ENCODE measurements at places on chromosomes 5 and 9.

DNA sequence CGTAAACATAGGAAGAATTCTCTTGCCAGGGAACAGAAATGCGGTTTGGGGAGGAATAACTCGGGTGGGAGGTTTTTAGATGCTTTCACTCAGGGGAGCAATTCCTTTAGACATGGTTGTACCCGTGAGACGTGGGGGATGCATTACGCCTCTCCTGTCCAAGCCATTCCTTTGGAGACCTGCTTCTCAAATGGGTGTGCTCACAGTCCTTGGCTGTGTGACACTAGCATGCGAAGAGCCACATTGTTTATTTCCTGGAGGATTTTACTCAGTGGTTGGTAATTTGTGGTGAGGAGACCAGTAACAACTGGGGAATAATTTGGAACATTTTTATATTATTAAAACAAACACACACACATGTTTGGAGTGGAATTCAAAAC lies 18.5 kb downstream of the COL15A1 start:
- DNase-seq = no peak

DNA sequence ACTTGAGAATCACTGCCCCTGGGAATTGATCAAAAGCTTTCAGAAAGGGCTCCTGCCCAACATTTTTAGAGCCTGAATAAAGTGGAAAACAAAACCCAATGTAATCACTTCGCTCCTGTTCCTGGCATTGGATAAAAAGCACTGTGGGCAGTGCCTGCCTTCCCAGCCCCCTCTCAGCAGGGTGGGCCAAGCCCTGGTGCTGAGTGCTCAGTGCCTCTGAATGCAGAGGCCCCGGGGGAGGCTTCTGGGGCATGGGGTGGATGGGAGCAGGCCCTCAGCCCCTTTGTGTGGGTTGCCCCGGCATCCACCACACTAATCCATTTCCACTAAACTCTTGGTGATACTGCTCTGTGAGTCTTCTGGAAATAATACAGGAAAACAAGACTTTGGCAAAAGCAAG lies 55.6 kb downstream of the CFAP90 start:
- DNase-seq = no peak

DNA sequence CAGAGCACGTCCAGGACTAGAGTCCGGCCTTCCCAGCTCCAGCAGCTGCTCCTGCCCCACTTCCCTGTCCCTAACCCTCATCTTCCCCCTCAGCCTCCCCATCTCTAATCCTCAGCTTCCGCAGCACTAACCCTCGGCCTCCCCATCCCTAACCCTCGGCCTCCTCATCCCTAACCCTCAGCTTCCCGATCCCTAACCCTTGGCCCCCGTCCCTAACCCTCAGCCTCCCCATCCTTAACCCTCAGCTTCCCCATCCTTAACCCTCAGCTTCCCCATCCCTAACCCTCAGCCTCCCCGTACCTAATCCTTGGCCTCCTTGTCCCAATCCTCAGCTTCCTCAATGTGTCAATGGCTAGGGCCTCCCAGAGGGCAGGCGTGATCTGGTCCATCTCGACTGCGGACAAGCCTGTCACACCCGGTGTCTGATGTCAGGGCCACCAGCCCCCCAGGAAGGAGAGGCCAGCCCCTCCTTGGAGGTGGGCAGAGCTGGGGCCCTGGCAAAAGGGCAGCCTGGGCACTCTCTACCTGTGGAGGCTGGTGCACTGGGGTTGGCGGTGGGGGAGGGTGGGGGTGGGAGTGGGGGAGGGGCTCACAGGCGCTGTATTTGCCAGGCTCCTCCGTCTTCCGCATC lies 1.4 kb downstream of the OBP2B start:
- DNase-seq = no peak

GRCh38 chr5:171478946-171479775 lies 59.7 kb downstream of the FGF18 start:
- no peak for DNase-seq

DNA sequence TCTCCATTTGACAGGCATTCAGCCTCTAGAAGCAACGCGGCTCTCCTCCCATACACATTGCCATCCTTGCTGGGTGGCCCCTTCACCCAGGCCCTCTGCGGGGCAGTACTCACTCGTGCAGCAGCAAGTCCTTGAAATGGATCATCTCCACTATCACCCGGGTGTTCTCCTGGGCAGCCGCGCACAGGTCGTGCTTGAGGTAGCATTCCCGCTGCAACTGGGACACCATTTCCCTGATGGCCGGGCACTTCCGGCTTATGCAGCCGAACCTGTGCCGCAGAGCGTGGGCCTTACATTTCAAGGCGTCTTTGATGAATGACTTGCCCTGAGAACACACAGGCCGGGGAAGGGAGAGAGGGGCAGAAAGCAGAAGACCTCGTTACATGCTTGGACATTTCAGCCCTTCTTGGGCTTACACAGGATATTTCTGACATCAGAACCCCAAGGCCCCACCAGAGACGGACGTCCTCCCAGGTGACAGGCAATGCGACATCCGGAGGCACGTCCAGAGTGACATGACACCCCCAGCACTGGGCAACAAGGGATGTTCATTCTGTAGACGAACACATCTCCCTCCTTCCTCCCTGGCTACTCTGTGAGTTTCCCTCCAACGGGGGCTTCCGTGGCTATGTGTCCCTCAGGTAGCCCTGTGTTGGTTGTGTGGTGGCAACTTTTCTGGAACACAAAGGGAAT lies 5.0 kb downstream of the STC2 start:
- no peak for DNase-seq

DNA sequence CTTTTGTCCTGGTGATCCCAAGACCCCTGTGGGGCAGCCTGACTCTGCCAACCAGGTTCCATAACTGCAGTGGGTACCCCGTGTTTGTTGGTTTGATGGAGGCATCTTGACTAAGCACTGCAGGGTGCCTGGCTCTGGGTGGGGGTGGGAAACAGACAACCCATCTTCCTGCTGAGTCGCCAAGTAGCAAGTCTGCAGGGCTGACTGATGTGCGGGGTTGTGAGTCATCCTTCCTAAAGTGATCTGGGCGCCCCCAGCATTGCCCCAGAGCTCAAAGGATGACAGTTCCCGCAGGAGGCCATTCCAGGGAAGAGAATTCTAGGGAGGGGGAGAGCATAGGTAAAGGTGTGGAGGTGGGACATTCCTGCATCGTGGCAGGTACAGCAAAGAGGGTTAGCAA lies 23.5 kb downstream of the DAB2IP start:
- DNase-seq = no peak

DNA sequence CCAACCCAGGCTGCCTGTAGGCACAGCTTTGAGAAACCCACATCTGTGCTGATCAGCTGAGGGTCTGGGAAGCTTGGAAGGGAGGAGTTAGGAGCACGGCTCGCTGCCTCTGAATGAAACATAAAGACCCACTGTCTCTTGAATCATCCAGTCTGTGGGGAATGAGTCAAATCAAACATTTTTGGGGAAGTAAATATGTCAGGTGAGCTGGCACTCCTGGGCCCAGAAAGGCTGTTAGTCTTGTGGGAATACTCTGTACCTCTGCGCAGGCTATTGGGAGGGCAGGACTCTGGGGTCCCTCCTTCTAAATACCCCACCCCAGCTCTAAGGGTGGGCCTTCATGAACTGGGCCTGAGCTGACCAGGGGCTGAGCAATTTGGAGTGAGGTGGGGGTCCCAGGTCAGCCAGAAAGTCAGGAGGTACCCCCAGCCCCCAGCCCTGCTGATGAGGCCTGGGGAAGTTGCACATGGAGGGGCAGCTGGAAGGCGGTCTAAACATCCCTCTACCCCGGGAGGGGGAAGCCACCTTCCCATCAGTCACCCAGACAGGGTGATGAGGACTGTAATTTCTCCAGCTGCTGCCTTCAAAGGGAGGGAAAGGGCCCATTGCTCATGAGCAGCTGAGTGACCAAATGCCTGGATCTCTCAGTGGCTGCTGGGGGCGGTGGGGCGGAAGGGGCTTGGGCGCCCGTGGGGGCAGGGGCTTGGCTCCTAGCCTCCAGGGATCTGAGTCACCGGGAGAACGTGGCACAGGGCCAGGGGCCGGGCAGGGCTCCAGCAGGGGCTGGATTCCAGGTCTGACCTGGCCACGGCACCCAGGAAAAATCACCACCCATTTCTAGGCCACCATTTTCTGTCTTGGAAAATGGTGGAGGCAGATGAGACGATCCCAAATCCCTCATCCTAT lies 10.8 kb downstream of the FIBCD1 start:
- no peak for DNase-seq

- no peak for DNase-seq
These were observed 505.3 kb downstream of the ARHGEF28 start for GRCh38 chr5:74131250-74131649.

DNA sequence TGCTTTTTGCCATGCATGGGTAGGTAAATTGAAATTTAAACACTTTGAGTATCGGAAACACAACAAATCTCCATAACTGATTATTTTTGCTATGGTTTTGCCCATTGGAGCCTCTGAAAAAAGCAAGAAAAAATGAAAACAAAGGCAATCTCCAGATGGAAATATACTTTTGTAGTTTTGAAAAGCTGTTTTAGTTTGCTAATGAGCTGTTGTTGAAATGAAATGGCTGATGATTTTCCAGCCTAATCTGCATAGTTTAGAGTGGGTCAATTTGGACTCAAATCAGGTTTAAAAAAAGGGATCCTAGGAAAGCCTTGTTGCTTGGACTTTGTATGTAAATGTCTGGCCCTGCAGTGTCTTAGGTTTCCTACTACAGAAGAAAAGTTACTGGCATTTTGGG lies 285.8 kb downstream of the CAAP1 start:
- DNase-seq = no peak

All from stimulated activated CD8-positive, alpha-beta memory T cell treated with anti-CD3 and anti-CD28 coated beads, Interleukin-15, amount 100 ng/mL, for 4 hours (primary cell).